Skeletal muscle cell (primary cell): ENCODE measurements at places on chromosomes 16 and 17.

DNA sequence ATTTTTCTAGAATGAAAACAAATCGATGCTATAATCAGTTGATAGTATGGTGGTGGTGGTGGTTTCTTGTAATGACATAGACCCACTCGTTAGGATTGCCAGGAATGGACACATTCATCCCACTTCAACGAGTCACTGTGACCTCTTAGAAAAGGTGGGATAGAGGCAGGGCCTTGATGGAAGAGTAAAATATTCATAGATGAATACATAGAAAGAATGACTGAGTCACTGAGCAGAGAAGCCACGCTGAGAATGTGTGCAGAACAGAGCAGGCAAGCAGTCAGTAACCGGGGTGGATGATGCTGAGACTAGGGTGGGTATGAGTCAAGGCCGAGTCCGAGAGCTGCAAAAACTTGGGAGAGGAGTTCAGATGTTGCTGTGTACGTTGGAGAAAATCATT is 129.9 kb downstream of the PITPNC1 start:
- DNase-seq, result peak; percentile 68

GRCh38 chr17:77314601-77315000 is 173.8 kb downstream of the SEC14L1 start:
- DNase-seq, result no peak

DNA sequence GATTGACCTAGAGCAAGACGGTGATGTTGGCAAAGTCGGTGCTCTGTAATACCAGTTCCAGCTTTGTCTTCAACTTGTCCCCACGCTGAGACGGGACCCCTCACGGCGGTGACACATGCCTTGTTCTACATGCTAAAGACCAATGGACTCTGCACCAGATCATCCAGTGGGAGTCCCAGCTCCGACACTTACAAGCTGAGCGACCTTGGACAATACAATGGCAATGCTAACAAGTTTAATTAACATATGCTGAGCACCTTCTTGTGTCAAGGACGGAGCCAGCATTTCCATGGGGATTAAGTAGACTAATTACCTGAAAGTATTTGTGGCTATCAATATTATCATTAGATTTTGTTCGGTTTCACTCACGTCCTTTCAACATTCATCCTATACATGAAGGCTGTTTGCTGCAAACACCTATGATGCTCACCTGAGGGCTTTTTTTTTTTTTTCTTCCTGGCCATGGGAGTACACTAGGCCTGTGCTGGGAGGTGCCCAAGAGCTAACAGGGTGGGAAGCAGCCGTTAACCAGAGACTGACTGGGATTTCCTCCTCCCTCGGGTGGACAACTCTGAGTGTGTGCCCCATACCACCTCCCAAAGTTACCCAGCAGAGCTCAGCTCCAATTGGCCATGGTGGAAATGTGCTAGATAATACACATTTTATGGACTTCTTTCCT is 308.6 kb upstream of the ZFHX3 start:
- DNase-seq, result no peak

DNA sequence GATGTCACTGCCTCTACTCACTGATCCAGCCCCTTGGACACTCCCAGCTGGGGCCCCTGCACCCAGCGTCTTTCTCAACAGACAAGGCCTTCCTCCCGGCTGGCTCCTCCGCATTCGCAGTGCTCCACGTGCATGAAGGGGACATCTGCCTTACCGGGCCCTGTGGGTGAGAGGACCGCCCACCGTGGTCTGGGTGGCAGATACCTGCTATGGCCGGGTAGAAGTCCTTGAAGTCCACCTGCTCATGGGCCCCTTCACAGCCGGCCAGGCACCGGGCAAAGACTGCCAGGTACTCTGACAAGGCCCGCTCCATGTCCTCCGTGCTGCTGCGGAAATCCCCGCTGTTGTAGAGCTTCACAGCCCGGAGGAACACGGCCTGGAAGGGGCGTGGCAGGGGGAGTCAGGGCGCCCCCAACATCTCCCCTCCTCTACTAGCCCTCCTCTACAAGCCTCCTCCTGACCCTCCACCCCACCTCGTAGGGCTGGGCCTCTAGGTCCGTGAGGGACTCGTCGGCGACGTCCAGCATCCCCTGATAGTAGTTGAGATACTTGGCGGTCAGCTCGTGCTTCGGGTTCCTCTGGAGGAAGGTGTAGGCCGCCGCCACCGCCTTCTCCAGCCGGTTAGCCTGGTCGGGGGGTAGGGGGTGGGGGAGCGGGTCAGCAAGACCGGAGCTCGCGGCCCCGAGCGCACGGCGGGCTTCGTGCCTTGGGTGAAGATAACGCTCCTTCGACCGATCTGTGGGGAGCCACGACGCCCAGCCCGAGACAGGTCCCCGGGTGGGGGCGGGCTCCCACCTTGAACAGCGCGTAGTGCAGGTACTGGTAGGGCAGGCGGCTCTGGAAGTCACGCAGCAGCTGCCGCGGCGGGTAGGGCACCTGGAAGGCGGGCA is 845 bp downstream of the P3H4 start:
- DNase-seq, result no peak

DNA sequence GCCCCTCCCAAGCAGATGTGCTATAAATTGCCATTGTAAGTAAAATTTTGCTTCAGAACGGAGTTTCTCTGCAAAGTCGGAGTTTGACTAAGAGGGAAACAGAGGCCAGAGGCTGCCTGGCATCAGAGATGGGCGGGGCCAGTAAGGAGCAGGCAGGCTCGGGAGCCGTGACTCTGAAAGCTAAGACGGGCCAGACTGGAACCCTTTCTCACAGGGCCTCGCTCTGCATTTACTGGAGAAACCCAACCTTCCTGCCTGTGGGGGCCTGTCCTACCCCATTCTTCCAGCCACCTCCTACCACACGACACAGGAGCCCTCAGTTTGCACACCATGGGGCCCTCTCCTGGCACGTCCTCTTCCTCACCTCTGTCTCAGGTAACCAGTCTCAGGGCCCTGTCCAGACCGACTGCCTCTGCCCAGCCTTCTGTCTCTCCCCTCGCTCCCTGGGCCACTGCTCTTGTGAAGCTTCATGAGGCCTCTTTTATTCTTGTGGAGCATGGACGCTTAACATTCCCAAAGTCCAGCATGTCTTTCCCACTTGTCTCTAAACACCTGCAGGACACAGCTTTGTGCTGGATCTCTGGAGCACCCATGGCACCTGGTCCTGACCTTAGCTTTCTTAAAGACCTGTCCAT is 48.4 kb upstream of the ACSF3 start:
- DNase-seq, result no peak

GRCh38 chr17:35991075-35991474 is 4.5 kb upstream of the CCL14 start:
- no peak for DNase-seq

- no peak for DNase-seq
Measured at GRCh38 chr16:73154063-73154870, 106.3 kb upstream of the ZFHX3 start.

GRCh38 chr17:19728084-19728495 is 11.7 kb upstream of the SLC47A2 start:
- peak; percentile 71 for DNase-seq

DNA sequence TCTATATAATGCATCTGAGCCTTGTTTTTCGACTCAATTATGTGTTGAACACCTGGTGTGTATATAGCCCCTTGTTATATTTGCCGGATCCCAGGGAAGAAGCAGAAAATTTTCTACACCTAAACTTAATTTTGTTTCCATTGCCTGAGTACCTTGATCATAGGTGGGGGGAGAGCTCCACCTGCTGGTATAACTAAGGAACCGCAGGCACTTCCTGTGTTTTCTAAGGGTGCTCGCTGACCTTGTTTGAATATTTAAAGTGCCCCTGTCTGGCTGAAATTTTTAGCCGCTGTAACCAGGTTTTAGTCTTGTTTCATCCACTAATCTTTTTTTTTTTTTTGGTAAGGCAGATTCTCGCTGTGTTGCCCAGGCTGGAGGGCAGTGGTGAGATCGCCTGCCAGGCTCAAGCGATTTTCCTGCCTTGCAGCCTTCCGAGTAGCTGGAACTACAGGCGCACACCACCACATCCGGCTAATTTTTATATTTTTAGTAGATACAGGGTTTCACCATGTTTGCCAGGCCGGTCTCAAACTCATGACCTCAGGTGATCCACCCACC is 6.5 kb upstream of the NUBP1 start:
- no peak for DNase-seq

DNA sequence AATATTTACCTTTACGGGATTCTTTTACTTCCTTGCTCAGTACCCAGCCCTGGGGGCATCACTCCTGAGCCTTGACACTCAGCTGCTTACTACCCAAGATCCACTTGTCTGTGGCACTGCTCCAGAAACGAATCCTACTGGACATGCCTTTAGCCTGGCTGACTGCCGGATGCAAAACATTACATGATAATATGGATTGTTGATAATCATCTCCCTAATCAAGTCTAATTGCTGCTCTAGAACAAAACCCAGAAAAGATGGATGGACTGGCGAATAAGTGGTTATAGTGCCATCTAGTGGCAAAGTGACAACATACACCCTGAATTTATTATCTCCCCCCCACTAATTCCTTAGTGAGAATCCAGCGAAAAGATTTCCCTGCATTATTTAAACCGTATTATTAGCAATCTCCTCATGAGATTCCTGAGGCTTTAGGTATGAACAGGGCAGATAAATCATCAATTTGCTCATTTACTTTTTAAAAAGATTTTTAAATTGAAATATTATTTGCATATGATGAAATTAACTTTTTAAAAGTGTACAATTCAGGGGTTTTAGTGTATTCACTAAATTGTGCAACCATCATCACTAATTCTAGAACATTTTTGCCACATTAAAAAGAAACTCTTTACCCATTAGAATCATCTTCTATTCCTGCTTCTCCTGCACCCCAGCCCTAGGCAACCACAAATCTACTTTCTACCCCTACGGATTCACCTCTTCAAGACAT is 61.6 kb downstream of the RGS9 start:
- DNase-seq, result no peak

GRCh38 chr16:73231944-73232554 is 184.1 kb upstream of the ZFHX3 start:
- no peak for DNase-seq
